ENCODE measurements at places on chromosomes 2 and 18. TPM values are rescaled to one million over a fixed set of nuclear protein-coding genes. Genes with fewer than 3 reads are reported as not detected.

The ASXL3 gene
- total RNA-seq = 0.59 TPM

The LDLRAD4 gene
- 0.73 TPM for total RNA-seq

The ALPP gene
- total RNA-seq = not detected

The POTEC gene
- not detected for total RNA-seq

The WIPF1 gene
- total RNA-seq = 17.2 TPM

The ANKRD29 gene
- total RNA-seq = 14.7 TPM

The C1D gene
- total RNA-seq = 18.4 TPM

The PASK gene
- total RNA-seq = 2.9 TPM

The ANTXR1 gene
- total RNA-seq = 29.5 TPM

The SPP2 gene
- not detected for total RNA-seq

The TUBA3E gene
- total RNA-seq = not detected

The UNC50 gene
- total RNA-seq = 23.9 TPM

The MC2R gene
- not detected for total RNA-seq

The SRD5A2 gene
- total RNA-seq = under 0.01 TPM

The CNGA3 gene
- total RNA-seq = under 0.01 TPM

The GATA6 gene
- total RNA-seq = 1.5 TPM

The HYCC2 gene
- total RNA-seq = 8.2 TPM

The ANKRD30B gene
- not detected for total RNA-seq

All from subcutaneous preadipocyte (primary cell).